ENCODE measurements at places on chromosomes 2 and 18.

GRCh38 chr2:168561991-168562390 is 105.9 kb downstream of the CERS6 start:
- DNase-seq, result no peak
- peaks cover 2% of the 10 kb centered on the region for H3K27me3 ChIP-seq
- peaks cover 54% of the 10 kb centered on the region for H3K4me1 ChIP-seq

GRCh38 chr2:201450954-201451291 is 335 bp downstream of the TRAK2 start:
- DNase-seq, result no peak
- H3K4me1 ChIP-seq, result peaks cover 10% of the 10 kb centered on the region
- H3K27me3 ChIP-seq, result peaks cover 3% of the 10 kb centered on the region

- DNase-seq, result no peak
- H3K27ac ChIP-seq, result no peak overlapping the region
- no peak overlapping the region for H3K4me3 ChIP-seq
- H3K27me3 ChIP-seq, result peaks cover 8% of the 10 kb centered on the region
These were observed 74.0 kb upstream of the PKDCC start for GRCh38 chr2:41973871-41974270.

DNA sequence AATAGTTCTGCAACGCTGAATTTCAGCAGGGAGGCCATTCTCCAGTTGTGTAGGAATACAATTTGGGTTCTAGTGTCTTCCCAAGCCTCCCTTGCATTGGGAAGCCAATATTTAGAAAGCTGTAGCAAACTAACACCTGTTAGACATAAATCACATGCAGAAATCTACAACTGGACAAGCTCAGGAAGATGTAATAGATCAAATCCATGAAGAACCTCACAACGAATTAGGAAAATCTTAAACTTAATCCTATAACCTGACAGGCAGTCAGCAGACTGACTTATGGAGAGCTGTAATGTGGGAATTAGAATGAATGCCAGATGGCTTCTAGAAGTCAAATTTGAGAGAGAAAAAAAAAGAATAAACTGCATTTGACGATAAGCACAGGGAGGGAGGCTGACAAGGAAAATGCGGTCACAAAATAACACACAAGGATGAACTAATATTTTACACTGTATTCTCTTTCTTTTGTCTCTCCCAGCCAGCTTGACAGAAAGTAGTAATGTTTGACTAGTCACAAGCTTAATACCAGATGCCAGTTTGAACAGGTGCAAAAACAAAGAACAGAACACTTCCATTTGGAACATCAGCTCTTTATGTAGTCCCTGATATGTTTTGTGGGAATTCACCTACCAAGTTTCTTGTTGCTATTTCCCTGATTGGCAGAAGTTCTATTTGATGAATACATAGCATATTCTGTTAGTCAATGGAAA is 50.8 kb upstream of the FANCL start:
- H3K4me3 ChIP-seq, result no peak overlapping the region
- H3K36me3 ChIP-seq, result no peaks in the 10 kb centered on the region
- H3K27me3 ChIP-seq, result peaks cover 1% of the 10 kb centered on the region
- no peak overlapping the region for H3K27ac ChIP-seq
- H3K4me1 ChIP-seq, result no peaks in the 10 kb centered on the region

DNA sequence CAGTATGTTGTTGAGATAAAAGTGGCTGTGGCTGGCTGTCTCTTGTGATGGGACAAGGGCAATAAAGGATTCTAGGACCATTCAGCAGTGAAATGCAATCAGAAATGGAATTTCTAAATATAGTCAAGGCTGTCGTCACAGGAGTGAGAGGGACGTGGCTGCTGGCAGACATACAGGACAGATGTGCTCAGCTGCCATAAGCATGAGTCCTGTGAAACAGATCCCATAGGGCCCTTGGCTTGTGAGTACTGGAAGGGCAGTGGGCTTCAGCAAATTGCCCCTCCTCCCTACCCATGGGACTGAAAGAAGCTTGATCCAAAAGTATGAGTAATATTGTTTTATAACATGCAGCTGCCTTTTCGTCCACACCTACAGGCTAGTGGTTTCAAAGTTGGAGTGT is 4.2 kb upstream of the CNNM3 start:
- DNase-seq, result no peak
- H3K4me3 ChIP-seq, result no peak overlapping the region
- no peaks in the 10 kb centered on the region for H3K27me3 ChIP-seq
- H3K4me1 ChIP-seq, result no peaks in the 10 kb centered on the region
- no peaks in the 10 kb centered on the region for H3K36me3 ChIP-seq
- no peak overlapping the region for H3K27ac ChIP-seq

DNA sequence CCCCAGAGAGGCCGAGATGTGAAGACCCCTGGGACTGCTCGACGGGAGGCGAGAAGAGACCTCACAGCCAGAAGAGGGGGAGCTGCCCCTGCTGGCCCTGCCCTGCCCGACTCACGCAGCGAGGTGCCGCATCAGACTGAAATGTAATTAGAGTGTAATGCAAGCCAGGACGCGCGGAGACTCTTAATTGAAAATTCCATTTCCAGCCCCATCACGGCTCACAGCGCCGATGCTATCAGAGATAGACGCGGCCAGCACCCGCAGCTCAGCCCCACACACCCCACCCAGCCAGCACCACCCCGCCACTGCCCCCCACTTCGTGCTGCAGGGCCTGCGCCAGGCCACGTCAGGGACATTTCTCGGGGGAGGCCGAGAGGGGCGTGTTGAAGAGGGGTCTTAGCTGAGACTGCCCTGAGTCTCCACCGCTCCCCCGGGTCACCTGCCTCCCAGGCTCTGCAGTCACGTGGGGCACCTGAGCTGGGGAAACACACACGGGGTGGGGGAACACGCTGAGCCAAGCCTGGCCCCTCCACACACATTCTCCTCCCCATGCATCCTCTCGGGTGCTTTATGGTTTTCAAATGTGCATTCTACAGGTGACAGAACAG is 78.1 kb downstream of the TEX51 start:
- peaks cover 5% of the 10 kb centered on the region for H3K4me1 ChIP-seq
- no peak overlapping the region for H3K27ac ChIP-seq
- H3K36me3 ChIP-seq, result peaks cover 4% of the 10 kb centered on the region

GRCh38 chr2:222842491-222843174 is 18.2 kb upstream of the ACSL3 start:
- peak overlapping the region; percentile 54 for H3K27ac ChIP-seq
- peaks cover 5% of the 10 kb centered on the region for H3K36me3 ChIP-seq
- H3K4me1 ChIP-seq, result peaks cover 32% of the 10 kb centered on the region
- DNase-seq, result no peak

DNA sequence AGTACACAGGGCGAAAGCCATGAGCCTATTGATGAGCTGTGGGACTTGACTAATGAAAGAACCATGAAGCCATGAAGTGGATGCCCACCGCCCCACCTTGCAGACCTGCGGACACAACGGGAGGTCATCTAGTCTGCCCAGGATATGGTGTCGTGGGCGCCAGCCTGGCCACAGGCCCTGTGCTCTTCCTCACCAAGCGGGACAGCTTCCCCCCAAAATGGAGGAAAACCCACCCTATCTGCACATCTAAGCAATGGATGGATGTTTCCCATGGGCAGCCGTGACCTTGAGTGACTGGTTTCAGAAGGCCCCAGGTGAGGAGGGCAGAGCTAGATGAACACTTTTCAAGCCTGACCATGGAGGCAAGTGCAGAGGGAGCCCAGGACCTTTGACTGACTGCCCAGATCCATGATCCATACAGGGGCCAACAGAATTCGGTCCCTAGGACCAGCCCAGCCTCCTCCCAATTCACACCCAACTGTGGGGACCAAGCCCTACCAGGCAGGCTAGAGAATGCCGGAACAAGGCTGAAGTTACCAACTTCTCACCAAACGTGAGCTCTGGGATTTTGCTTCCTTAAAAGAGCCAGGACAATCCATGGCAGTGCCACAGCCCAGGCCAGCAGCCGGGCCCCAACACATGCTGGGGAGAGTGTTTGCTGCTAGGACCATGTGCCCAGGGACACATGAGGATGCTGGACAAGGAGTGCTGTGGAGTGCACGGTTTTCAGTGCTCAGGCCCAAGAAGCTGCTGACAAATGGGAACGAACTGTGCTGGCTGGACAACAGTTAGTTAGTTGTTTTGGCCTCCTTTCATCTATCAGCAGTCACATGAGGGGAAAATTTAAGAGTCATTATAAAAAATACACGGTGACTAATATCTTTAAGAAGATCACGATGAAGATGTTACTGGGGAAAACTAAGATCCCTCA is 249.4 kb downstream of the HDAC4 start:
- peaks cover 1% of the 10 kb centered on the region for H3K27me3 ChIP-seq
- H3K4me3 ChIP-seq, result no peak overlapping the region
- DNase-seq, result no peak

DNA sequence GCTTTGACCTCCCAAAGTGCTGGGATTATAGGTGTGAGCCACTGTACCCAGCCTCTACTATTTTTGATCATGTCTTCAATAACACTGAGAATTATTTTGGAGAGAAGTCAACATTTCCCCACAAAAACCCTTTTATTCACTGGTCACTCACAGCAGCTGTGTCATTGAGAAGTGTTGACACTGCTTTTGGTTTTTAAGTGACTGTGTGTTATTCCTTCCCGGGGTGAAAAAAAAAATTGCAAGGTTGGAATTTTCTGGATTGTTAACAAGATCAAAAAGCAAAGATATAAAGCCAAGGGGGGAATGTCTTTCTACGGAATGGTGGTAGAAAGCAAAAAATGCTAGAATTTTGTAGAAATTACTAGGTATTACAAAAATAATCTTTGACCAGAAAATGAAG is 61.5 kb downstream of the TANC1 start:
- no peak for DNase-seq
- peak overlapping the region; percentile 24 for H3K27ac ChIP-seq
- H3K4me1 ChIP-seq, result peaks cover 63% of the 10 kb centered on the region
- no peaks in the 10 kb centered on the region for H3K27me3 ChIP-seq
- H3K4me3 ChIP-seq, result no peak overlapping the region

- peaks cover 3% of the 10 kb centered on the region for H3K36me3 ChIP-seq
- H3K27me3 ChIP-seq, result peaks cover 4% of the 10 kb centered on the region
- no peak for DNase-seq
These were observed 2.1 kb downstream of the IL1B start for GRCh38 chr2:112834396-112835037.

- no peak for DNase-seq
- peaks cover 43% of the 10 kb centered on the region for H3K4me1 ChIP-seq
- peaks cover 11% of the 10 kb centered on the region for H3K27me3 ChIP-seq
- peak overlapping the region; percentile 80 for H3K4me3 ChIP-seq
These were observed 35.8 kb downstream of the CASP10 start for GRCh38 chr2:201218780-201219179.

- H3K4me1 ChIP-seq, result peaks cover 27% of the 10 kb centered on the region
- peak overlapping the region; percentile 97 for H3K4me3 ChIP-seq
- H3K27ac ChIP-seq, result peak overlapping the region; percentile 97
- H3K27me3 ChIP-seq, result peaks cover 11% of the 10 kb centered on the region
These were observed 358 bp downstream of the USP37 start for GRCh38 chr2:218567797-218568189.

DNA sequence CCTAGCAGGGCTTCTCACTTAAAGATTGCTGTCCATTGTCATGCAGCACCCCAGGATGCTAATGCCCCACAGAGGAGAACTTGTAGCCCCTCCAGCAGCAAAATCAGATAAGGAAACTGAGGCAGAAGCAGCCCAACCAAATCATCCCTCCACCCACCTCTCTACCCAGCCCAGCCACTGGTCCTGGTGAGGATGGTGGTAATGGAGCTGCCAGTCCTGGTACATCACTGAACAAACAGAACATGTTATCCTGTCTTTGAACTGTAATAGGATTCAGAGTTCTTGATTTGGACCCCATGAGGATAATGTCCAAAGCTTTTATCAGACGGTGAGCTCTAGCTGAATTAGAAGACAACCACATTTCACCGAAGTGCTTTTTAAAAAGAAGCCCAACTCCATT is 113.2 kb downstream of the MRO start:
- no peak overlapping the region for H3K4me3 ChIP-seq
- H3K4me1 ChIP-seq, result peaks cover 4% of the 10 kb centered on the region
- no peak overlapping the region for H3K27ac ChIP-seq
- peaks cover 5% of the 10 kb centered on the region for H3K27me3 ChIP-seq

- no peaks in the 10 kb centered on the region for H3K27me3 ChIP-seq
- no peak overlapping the region for H3K27ac ChIP-seq
- H3K4me1 ChIP-seq, result no peaks in the 10 kb centered on the region
- DNase-seq, result no peak
These were observed 134.6 kb upstream of the REG3G start for GRCh38 chr2:78890935-78891334.

DNA sequence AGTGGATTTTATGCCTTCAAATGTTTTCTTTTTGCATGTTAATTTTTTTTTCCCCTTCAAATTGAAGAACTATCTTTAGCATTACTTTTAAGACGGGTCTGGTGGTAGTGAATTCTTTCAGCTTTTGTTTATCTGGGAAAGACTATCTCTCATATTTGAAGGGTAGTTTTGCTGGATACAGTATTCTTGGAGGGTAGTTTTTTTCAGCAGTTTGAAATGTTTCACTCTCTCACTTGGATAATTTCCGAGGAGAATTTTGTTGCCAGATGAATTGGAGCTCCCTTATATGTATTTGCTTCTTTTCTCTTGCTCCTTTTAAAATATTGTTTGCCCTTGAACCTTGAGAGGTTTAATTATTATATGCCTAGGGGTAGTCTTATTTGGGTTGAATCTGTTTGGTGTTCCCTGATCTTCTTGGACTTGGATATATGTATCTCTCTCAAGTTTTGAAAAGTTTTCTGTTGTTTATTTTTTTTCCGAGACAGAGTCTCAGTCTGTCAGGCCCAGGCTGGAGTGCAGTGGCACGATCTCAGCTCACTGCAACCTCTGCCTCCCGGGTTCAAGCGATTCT is 15.5 kb downstream of the TTLL4 start:
- peaks cover 16% of the 10 kb centered on the region for H3K4me1 ChIP-seq
- H3K27me3 ChIP-seq, result peaks cover 4% of the 10 kb centered on the region
- no peak overlapping the region for H3K4me3 ChIP-seq
- no peak overlapping the region for H3K27ac ChIP-seq
- DNase-seq, result no peak

DNA sequence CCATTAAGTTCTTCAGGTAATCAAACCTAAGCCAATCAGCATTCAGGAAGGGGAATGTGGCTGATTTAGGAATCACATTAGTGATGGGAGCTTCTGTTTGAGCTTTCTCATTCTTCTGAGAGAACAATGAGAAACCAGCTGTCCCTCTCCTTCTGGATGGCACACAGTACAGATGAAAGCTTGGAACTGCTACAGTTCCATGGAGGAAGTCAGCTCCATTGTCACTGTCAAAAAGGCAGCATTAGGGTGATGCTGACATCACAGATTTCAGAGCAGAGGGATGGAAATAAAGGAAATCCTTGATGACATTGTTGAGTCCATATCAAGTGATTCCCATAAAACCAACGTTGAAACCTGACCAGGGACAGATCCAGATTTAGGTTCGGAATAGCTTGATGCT is 36.1 kb upstream of the ACYP2 start:
- H3K36me3 ChIP-seq, result no peaks in the 10 kb centered on the region
- H3K4me3 ChIP-seq, result no peak overlapping the region
- no peak overlapping the region for H3K27ac ChIP-seq
- peaks cover 6% of the 10 kb centered on the region for H3K4me1 ChIP-seq
- H3K27me3 ChIP-seq, result no peaks in the 10 kb centered on the region
- no peak for DNase-seq

- DNase-seq, result no peak
- H3K27me3 ChIP-seq, result peaks cover under 1% of the 10 kb centered on the region
- H3K4me3 ChIP-seq, result no peak overlapping the region
- H3K36me3 ChIP-seq, result peaks cover 33% of the 10 kb centered on the region
- no peak overlapping the region for H3K27ac ChIP-seq
- no peaks in the 10 kb centered on the region for H3K4me1 ChIP-seq
These were observed 270.8 kb downstream of the HDAC4 start for GRCh38 chr2:239130041-239130440.

GRCh38 chr2:31711737-31712136 is 131.0 kb upstream of the SRD5A2 start:
- DNase-seq, result no peak
- H3K4me1 ChIP-seq, result no peaks in the 10 kb centered on the region
- H3K27me3 ChIP-seq, result no peaks in the 10 kb centered on the region

Data from endothelial cell (in vitro differentiated cells).